Calu3 (cell line): ENCODE measurements at places on chromosomes 2 and 18. TPM values are rescaled to one million over a fixed set of nuclear protein-coding genes. Genes with fewer than 3 reads are reported as not detected.

DNA sequence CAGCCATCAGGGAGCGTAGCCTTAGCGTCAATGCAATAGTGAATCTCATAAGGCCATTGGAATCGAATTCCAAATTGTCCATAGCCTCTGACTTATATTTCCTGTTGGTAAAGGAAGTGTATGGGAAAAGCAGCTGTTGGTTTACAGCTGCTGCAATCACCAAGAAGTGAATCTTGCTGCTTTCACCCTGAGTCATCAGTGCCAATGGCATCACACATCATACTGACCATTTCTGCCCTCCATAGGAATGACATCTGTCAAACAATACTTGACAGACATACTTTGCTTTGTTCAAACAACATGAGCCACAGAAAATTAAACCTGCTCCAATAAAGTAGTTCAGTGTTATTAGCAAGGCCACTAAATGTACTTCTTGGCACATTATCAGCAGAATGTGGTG is 111.2 kb upstream of the KLHL29 start:
- H3K4me3 ChIP-seq: no peak overlapping the region
- H3K36me3 ChIP-seq: no peaks in the 10 kb centered on the region
- peaks cover 9% of the 10 kb centered on the region for H3K27me3 ChIP-seq
- H3K27ac ChIP-seq: no peak overlapping the region
- DNase-seq: no peak

Gene TMEM37
- 0.61 and 0.76 TPM in 2 replicates for total RNA-seq

Gene SERTAD2
- total RNA-seq: 19.2 and 19.4 TPM in 2 replicates

GRCh38 chr2:46142546-46143428 is 154.4 kb upstream of the EPAS1 start:
- no peak overlapping the region for H3K27ac ChIP-seq
- DNase-seq: peak; percentile 59
- H3K27me3 ChIP-seq: no peaks in the 10 kb centered on the region
- H3K4me3 ChIP-seq: peak overlapping the region; percentile 8

DNA sequence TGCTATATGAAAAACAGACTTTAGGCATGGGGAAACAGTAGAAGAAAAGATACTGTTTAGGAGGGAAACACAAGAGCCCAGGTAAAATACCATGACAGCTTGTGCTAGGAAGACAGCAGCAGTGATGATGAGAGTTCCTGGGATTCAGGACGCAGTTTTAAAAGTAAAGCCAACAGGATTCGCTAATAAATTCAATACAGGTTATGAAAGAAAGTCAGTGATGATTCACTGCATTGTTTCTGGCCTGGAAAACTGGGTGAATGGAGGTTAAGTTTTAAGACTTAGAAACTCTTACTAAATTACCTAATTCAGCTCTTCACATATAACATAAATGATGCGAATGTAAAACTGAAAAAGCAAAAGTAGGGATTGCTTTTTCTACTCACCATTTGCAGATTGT is 27.9 kb upstream of the RNU4ATAC start:
- H3K4me3 ChIP-seq: no peak overlapping the region
- H3K27ac ChIP-seq: no peak overlapping the region

DNA sequence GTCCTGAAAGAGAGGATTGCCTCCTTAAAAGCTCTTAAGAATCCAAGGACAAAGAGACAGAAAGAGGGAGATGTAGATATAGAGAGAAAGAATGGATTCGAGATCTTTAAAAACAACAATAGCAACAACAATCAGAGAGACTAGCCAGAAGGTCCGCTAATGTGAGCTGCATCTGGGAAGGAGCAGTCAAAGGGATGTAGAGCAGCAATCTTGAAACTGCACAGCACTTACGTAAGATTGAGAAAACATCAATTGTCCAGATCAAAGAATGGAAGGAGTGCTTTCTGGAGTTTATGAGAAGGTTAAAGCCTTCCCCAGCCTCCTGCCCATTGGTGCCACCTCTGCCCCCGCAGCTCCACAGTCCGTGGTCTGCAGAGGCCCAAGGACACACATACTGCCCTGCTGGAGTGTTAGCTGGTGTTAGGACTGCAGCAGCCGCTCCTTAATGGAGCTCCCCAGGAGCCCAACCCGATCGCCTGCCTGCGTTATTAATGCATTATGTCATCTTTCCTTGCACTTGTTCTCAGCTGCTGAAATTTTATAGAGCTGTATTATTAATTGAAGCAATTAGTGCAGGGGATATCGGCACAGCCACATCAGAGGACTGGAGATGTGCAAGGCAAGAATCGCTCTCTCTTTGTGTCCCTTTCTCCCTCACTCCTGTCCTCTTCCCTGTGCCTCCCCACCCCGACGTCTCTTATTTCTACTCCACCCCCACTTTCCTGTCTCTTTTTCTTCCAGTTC is 94.2 kb upstream of the STPG4 start:
- no peak overlapping the region for H3K27ac ChIP-seq
- H3K4me3 ChIP-seq: no peak overlapping the region
- peaks cover 22% of the 10 kb centered on the region for H3K4me1 ChIP-seq

Gene NBAS
- 25.9 and 30.4 TPM in 2 replicates for total RNA-seq

GRCh38 chr2:70710038-70710690 is 57.8 kb downstream of the ADD2 start:
- no peaks in the 10 kb centered on the region for H3K4me1 ChIP-seq
- H3K27ac ChIP-seq: no peak overlapping the region
- H3K27me3 ChIP-seq: peaks cover 62% of the 10 kb centered on the region
- no peak overlapping the region for H3K4me3 ChIP-seq
- DNase-seq: no peak
- H3K36me3 ChIP-seq: no peaks in the 10 kb centered on the region

GRCh38 chr2:64848363-64848762 is 140.8 kb upstream of the SLC1A4 start:
- peaks cover 26% of the 10 kb centered on the region for H3K4me1 ChIP-seq
- H3K27ac ChIP-seq: no peak overlapping the region
- H3K4me3 ChIP-seq: no peak overlapping the region
- no peaks in the 10 kb centered on the region for H3K27me3 ChIP-seq
- no peak for DNase-seq
- no peaks in the 10 kb centered on the region for H3K36me3 ChIP-seq

DNA sequence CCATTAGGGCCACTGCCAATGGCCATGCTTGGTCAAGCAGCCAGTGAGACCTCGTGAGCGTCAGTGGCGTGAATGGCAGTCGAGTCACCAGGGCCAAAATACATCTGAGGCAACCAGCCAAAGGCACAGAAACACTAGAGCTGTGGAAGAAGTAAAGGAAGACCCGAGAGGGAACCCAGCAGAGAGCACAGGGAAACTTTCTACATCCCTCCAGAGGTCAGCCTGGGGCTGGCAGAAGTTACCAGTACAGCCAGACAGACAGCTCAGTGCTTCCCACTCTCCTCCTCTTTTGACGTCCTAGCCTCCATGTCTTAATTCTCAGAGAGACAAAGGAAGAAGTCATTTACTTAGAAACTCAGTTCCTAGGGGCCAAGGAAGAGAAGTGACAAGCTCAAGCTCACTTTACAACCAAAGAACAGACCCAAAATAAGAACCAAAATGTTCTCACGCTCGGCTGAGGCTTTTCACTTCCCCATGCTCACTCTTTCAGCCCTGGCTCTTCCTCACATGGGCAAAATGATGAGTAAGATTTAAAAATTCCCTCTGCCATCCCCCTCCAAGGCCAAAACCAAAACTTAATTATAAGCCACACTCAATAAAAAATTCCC is 8.7 kb downstream of the CYRIA start:
- no peak overlapping the region for H3K4me3 ChIP-seq
- H3K27ac ChIP-seq: no peak overlapping the region
- DNase-seq: no peak
- no peaks in the 10 kb centered on the region for H3K4me1 ChIP-seq

GRCh38 chr2:242040681-242041080 is 171.2 kb downstream of the RTP5 start:
- H3K27me3 ChIP-seq: peaks cover 57% of the 10 kb centered on the region
- DNase-seq: no peak
- H3K27ac ChIP-seq: no peak overlapping the region
- H3K4me1 ChIP-seq: no peaks in the 10 kb centered on the region
- H3K36me3 ChIP-seq: peaks cover 6% of the 10 kb centered on the region

DNA sequence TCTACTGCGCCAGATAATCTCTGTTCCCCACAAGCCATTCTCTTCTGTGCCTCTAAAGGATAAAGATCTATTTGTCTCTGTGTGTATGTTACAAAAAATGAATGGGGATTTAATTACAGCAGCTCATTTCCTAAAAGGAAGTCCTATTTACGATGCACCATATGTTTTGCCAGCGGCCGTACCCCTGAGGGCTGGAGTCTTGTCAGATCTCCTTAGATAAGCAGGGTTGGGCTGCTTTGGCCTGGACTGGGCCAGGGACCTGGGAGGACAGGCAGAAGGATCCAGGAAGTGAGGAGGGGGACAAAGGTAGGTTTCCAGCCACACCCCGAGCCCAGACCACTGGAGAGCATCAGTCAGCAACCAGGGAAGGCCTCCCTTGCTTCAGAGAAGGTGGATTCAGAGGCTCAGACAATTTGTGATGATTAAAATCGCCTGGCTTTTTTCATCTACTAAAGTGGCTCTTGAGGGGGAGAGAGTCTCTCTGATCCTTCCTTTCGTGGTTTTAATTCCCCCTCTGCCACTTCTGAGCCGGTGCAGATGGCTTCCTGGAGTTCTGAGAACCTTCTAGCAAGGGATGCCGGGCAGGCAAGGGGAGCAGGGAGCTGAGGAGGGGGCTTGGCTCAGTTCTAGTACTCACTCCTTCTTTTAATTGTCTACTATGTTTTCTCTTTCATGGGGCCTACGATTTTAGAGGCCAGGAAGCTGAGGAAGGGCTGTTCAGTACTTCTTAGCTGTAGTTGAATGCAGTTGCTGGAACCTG is 42.1 kb downstream of the MYCN start:
- no peaks in the 10 kb centered on the region for H3K36me3 ChIP-seq
- H3K27me3 ChIP-seq: no peaks in the 10 kb centered on the region
- peaks cover 7% of the 10 kb centered on the region for H3K4me1 ChIP-seq
- DNase-seq: no peak
- H3K27ac ChIP-seq: no peak overlapping the region

- H3K4me3 ChIP-seq: no peak overlapping the region
- peaks cover 10% of the 10 kb centered on the region for H3K4me1 ChIP-seq
- no peak overlapping the region for H3K27ac ChIP-seq
- H3K36me3 ChIP-seq: peaks cover 2% of the 10 kb centered on the region
These were observed 214.1 kb downstream of the C1D start for GRCh38 chr2:67848551-67849285.

GRCh38 chr2:222479859-222480258 is 55.5 kb downstream of the SGPP2 start:
- H3K36me3 ChIP-seq: peaks cover 13% of the 10 kb centered on the region
- no peak overlapping the region for H3K4me3 ChIP-seq
- no peak overlapping the region for H3K27ac ChIP-seq
- no peaks in the 10 kb centered on the region for H3K27me3 ChIP-seq

Gene ANKRD30B
- not detected in 2 replicates for total RNA-seq

DNA sequence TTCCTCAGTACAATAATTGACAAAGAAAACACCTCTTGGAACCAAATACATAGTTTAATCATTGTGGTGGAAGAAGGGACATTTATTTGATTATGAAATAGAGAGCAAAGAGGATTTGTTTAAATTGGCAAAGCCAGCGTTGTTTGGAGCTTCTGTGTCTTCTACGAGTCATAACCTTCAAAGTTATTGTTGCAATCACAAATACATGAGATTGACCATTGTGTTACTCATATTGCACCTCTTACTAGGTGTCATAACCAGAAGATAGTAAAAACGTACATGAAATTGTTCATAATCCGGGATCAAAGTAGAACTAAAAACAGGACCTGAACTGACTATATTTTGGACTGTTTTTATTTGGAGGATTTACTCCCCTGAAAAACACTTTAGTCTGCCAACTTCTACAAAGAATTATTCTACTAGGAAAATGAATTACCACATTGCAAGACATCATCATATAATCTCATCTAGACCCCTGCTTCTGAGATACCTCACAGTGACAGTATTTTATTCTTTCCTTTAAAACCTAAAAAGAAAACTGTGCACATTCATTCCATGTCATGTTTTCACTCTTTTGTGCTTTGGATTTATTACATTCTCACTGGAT is 151.7 kb upstream of the KLF7 start:
- H3K27me3 ChIP-seq: no peaks in the 10 kb centered on the region
- H3K36me3 ChIP-seq: no peaks in the 10 kb centered on the region
- H3K4me3 ChIP-seq: no peak overlapping the region

GRCh38 chr2:162382278-162382677 is 38.3 kb downstream of the GCA start:
- H3K36me3 ChIP-seq: no peaks in the 10 kb centered on the region
- no peak overlapping the region for H3K4me3 ChIP-seq
- H3K4me1 ChIP-seq: no peaks in the 10 kb centered on the region
- DNase-seq: no peak
- no peak overlapping the region for H3K27ac ChIP-seq

Gene IL1RL2
- total RNA-seq: 0.68 and 0.73 TPM in 2 replicates

DNA sequence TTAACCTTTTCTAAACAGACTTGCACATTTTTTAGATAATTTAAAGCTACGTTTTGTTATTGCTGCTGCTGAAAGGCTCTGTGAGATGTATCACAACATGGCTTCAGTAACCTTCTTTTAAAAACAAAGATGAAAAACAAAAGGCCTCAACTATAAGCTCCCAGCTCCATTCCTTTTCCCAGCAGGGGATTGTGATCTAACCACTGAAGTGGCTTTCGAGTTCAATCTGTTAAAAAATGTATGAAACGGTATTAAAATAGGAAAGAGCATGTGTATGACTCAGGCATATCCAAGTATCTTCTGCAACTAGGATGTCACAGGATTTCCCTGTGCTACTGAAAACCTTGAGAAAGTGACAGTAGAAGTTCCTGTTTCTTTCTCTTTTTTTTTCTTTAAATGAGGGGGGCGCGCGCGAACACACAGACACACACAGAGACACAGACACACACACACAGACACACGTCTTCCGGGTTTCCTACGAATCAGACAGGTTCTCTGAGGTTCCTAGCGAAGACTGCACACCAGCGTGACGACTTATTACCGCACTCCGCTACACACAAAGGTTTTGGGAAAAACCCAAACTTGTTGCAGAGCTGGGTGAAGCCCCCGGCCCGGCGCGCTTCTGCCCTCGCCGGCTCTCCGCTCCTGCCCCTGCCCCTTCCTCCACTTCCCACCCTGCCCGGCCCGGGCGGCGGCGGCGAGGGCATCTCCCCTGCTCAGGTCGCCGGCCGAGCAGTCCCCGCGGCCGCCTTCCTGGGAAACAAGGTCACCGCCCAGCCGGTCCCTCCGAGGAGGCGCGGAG is 86.8 kb downstream of the RBMS1 start:
- H3K27me3 ChIP-seq: no peaks in the 10 kb centered on the region
- H3K36me3 ChIP-seq: peaks cover 51% of the 10 kb centered on the region

DNA sequence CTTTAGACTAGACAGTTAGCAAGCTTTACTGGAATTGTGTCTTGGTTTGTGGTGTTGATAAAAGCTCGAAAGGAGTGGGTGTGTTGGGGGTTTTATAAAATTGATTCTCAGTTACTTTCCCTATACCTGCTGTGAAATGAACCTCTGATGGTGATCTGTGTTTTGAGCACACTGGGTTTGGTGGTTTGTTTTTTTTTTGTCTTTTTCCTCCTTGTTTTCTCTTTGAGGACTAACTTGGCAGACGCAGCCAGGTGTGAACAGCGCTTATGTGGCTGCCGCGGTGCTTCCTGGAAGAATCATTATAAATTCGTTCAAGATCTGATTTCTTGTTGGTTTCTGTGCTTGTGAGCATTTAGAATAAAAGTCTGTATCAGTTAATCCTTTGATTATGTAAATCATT is 28.5 kb downstream of the GRHL1 start:
- no peaks in the 10 kb centered on the region for H3K27me3 ChIP-seq
- peaks cover 19% of the 10 kb centered on the region for H3K4me1 ChIP-seq
- H3K27ac ChIP-seq: no peak overlapping the region
- no peak for DNase-seq
- H3K36me3 ChIP-seq: peaks cover 8% of the 10 kb centered on the region

- H3K4me1 ChIP-seq: no peaks in the 10 kb centered on the region
- H3K36me3 ChIP-seq: no peaks in the 10 kb centered on the region
- no peak overlapping the region for H3K27ac ChIP-seq
- no peaks in the 10 kb centered on the region for H3K27me3 ChIP-seq
These were observed 383.4 kb downstream of the CBLN2 start for GRCh38 chr18:72160510-72161445.
